ENCODE measurements at places on chromosomes 7 and 10.

DNA sequence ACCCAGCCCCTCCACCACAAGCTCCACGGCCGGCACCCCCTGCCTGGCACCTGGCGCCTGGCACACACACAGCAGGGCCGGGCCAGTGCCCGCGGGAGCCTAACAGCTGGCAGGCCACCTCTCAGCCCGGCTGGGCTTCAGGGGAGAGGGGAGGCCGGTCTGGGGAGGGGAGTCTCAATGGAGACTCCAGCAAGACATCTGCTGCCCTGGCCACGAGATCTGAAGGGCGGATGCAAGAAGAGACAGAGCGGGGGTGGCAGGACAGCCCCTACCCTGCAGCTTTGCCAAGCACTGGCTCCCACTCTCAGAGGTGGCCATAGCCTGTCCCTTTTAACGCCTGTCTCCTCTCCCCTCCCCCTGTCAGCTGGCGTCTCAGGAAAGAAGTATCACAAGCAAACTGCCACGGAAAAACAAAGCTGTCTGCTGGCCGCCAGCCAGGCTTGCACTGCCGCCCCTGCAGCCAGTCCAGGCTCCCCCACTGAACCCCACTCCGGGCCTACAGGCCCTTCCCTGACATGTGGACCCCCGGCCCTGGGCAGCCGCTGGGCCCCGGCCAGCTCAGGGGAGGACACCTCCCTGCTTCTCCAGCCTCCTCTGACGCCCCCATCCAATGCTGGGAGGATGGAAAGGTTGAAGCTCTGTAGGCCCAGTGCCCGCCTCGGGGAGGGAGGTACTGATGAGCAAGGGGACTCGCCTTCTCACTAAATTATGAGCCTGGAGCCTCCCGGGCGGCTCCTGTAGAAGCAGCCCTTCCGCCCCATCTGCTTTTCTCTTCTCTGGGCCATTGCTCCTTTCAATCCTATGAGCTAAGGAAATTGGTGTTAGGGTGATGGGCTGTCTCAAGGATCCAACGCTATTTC is 178.4 kb downstream of the ARHGAP12 start:
- DNase-seq = peak; percentile 88

DNA sequence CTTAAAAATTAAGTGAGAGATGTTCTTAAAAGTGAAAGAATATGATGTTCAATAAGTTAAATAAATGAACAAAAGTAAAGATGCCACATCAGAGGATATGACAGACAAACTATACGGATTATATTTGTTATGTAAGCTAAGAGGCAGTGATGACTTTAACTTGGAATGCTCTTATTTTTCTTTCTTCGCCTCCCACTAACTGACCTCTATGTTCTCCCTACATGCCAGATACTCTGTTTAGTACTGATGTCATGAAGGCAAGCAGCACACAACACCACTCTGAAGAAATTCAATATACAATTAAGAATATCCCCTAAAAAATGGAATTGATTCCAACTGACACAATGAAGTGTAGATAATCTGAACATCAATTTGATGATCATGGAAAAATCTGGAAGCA is 223.4 kb downstream of the DOCK4 start:
- no peak for DNase-seq

- no peak for DNase-seq
Observed at GRCh38 chr10:113133497-113134115, 183.6 kb downstream of the TCF7L2 start.

DNA sequence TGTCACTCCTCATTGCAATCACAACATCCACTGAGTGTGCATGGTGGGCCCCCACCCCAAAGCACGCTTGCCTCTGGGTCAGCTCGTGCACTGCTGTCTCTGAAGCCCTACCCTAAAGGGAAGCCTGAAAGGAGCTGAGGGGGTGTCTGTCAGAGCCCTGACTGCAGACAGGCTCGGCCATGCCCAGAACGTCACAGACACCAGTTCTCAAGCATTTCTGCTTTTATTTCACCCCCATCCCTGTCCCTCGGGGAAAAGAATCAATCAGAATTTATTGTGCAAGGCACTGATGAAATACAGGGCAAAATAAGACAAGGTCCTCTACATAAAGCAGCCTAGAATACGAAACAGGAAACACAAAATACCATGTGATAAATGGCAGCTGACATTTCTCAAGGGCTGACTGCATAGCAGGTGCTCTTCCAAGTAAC is 231.8 kb downstream of the WDR37 start:
- no peak for DNase-seq

- DNase-seq = no peak
Observed at GRCh38 chr7:269721-270120, 20.2 kb upstream of the FOXL3 start.

DNA sequence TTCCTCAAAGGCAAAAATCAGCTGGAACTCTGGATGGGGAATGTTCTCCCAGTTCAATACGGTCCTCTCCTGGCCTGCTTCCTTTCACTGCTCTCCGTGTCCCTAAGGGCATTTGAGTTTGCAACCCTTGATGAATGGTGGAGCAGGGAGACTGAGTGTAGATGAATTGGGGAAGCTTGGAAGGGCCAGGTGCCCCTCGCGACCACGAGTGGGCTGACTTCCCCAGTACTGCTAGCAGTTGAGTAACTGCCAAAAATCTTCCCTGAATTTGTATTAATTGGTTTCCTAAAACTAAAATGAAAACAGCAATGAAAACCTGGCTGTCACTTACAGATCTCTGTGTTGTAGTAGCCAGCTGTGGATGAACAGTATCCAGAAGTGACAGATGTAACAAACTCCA is 13.6 kb downstream of the IRF5 start:
- no peak for DNase-seq

DNA sequence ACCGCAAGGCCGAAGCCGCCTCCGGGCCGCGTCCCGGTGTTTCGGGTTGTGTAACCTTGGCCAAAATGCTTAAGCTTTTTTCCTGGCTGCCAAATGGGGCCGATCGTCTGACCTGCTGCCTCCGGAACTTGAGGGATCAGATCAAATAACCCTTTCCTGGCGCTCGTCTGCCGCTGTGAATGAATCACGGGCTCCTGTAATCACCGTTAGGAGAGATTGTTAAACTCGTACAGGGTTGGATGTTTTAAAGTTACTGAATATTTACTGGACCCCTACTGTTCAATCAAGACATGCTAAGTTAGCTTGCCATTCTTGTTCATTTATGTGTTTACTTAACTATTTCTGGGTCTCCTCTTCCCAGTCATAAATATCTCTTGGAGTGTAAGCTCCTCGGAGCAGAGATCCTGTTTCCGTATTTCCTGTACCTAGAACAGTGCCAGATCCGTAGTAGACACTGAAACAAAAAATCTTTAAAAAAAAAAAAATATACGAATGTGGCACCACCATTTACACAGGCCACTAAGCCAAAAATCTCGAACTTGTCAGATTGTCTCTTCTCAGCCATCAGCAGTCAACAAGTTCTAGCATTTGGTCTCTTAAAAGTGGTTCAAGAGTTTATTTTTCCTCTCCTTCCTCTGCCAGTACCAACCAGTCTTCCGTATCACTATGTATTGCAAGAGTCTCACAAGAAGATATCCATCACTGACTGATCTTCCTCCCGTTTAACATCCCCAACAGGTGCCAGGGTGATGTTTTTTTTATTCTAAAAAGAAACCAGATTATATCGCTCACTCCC is 650 bp upstream of the TM9SF3 start:
- peak; percentile 47 for DNase-seq

DNA sequence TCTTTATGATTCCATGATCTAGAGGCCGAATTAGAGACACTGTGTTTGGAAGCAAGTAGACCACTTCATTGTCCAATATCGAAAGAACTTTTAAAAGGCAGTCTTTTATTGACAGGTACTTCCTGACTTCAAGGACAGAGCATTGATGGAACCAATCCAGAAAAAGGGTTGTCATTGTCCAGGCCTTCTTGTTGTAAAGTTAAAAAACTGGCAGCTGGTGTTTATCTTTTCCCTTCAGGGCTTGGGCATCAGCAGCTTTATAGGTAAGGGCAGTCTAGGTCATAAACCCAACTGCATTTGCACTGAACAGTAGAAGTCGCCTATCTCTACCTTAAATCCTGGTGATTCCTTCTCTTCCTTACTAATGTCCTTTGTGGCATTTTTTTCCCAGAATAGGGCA is 95.6 kb downstream of the ST7 start:
- no peak for DNase-seq

GRCh38 chr10:79221110-79222051 is 125.9 kb upstream of the PPIF start:
- peak; percentile 72 for DNase-seq

All from NCI-H1092 (cell line).